ENCODE measurements at places on chromosomes 4 and X.

DNA sequence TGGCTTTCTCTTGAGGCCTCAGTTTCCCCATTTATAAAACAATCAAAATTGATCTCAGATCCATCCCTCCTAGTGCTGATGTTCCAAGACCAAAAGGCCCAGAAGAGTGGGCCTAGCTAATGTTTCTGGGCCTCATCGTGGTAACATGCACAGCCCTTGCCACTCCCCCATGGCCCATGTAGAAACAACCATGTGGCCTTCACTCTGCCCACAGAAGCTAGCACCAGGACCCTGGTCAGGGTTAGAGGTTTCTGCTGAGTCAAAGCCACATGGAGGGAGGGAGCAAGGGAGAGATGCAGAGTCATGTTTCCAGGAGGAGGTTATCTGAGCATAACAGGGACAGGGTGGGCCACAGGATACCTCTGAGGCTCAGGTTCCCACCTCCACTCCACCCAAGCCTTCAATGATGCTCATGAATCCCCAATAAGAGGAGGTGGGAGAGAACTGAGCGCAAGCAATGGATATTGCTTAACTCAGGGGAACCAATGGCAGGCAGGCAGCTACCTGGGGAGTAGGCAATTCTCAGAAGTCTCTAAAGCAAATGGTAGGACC lies 16.9 kb downstream of the OTUD5 start:
- no peak for DNase-seq

GRCh38 chr4:142272452-142272851 lies 573.6 kb downstream of the INPP4B start:
- DNase-seq: no peak

DNA sequence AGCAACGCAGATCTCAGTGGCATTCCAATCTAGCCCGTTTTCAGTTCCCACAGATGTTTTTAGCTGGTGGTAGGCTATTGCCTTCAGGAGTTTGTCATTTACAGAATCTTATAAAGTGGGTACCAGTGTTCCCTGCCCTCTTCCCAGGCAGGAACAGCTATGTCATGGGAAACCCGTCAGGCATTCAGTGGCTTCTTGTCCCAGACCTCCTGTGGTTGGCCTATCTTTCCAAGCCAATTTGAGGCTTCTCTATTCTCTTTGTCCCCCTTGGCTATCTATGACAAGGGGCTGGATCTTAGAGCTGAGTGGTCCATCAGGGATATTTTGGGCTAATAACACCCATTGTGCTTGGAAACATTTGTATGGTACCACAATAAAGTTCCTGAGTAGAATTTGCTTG lies 33.6 kb upstream of the RPL34 start:
- DNase-seq: no peak

GRCh38 chr4:25865586-25865985 lies 2.8 kb upstream of the SEL1L3 start:
- no peak for DNase-seq

GRCh38 chr4:79823148-79823763 lies 249.8 kb downstream of the ANTXR2 start:
- no peak for DNase-seq

All from iPS DF 6.9 (cell line).